ENCODE measurements at places on chromosomes 11 and 22. TPM values are rescaled to one million over a fixed set of nuclear protein-coding genes. Genes with fewer than 3 reads are reported as not detected.

CCDC15 gene
- total RNA-seq = 6.1 TPM

DNA sequence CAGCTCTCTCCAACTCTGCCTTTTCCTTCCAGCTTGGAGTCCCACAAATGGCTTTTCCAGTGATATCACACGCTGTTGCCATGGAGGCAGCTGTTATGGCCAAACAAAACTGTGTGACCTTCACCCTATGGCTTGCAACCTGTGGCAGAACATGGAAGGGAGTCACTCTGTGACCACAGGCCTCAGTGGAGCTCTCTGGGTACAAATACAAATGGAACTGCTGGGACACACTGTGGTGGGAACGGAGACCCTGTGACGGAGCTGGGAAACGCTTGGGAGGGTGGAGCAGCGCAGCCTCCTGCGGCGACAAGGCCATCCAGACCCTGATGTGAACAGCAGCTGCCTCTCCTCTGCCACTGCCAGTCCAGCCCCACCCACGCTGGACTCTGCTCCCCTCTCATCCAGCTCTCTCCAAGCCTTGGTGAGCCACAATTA lies 162.5 kb downstream of the ETS1 start:
- H3K36me3 ChIP-seq = no peaks in the 10 kb centered on the region
- no peak overlapping the region for H3K4me3 ChIP-seq
- peaks cover 42% of the 10 kb centered on the region for H3K4me1 ChIP-seq
- DNase-seq = no peak
- H3K27ac ChIP-seq = peak overlapping the region; percentile 45
- H3K27me3 ChIP-seq = no peaks in the 10 kb centered on the region

GRCh38 chr11:86497310-86497709 lies 122.6 kb downstream of the CCDC81 start:
- H3K36me3 ChIP-seq = peaks cover 3% of the 10 kb centered on the region
- H3K27me3 ChIP-seq = no peaks in the 10 kb centered on the region
- no peak overlapping the region for H3K4me3 ChIP-seq
- no peak overlapping the region for H3K27ac ChIP-seq

PPP1R14B gene
- total RNA-seq = 286 TPM

TRMT112 gene
- 201 TPM for total RNA-seq

KCNJ1 gene
- total RNA-seq = not detected

DNA sequence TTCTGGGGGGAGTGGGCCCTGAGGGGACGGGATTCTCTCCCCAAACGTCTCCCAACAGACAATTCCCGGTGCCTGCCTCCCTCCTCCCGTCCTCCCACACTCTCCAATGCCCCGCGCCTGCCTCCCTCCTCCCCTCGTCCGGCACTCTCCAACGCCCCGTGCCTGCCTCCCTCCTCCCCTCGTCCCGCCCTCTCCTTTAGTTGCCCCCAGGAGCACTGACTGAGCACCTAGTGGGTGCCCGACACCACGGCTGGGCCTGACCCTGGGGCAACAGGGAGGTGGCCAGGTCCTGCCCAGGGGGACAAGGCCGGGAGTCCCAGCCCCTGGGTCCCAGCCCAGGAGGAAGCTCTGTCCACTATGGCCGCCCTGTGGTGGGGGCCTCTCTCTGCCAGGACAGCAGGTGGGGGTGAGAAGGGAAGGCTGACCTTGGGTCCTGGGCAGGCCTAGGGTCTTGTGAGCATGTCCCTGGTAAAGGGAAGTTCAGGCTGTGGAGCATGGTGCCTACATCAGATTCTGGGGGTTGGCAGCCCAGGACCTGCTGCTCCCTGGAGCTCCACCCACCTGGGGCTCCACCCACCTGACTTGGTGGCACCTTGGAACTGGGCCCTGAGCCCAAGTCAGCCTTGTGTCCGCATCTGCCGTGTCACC lies 942.3 kb downstream of the BRD1 start:
- peaks cover 8% of the 10 kb centered on the region for H3K4me1 ChIP-seq
- H3K4me3 ChIP-seq = no peak overlapping the region
- H3K27me3 ChIP-seq = no peaks in the 10 kb centered on the region
- no peaks in the 10 kb centered on the region for H3K36me3 ChIP-seq

DNA sequence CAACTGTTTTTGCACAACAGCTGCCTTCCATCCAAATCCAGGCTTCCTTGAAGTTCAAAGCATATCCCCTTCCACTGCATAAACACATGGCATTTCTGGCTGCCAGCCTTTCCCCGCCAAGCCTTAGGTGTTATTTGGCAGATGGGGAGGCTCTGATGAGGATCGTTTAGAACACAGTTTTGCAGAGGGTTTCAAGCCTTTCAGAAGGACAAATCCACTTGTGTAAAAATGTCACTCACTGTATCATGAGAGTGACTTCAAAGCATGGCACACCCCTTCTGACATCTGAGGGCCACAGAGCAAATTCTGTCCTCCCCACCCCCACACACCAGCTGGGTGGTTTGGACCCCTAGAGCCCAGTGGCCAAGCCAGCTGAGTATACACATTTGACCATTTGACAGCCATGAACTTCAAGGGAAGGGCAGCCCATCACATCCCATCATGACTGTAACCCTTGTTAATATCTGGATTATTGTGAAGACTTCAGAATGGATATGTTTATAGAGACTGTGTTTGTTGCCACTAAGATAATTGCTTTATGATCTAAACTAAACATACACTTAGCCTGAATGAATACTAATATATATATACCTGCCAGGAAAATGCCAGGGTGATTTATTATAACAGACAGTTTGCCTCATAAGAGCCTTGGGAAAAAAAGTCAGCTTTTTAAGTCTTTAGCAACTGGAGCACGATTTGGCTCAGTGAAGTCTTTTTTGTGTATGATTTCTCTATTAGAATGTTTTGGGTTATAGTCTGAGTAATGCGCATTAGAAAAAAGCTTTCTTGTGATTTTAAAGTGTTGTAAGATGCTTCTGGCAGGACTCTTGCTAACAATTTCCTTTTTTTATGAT lies 31.9 kb downstream of the FBLN1 start:
- peaks cover 8% of the 10 kb centered on the region for H3K4me1 ChIP-seq
- no peak for DNase-seq
- H3K27ac ChIP-seq = no peak overlapping the region
- H3K27me3 ChIP-seq = peaks cover 2% of the 10 kb centered on the region
- no peak overlapping the region for H3K4me3 ChIP-seq

DNA sequence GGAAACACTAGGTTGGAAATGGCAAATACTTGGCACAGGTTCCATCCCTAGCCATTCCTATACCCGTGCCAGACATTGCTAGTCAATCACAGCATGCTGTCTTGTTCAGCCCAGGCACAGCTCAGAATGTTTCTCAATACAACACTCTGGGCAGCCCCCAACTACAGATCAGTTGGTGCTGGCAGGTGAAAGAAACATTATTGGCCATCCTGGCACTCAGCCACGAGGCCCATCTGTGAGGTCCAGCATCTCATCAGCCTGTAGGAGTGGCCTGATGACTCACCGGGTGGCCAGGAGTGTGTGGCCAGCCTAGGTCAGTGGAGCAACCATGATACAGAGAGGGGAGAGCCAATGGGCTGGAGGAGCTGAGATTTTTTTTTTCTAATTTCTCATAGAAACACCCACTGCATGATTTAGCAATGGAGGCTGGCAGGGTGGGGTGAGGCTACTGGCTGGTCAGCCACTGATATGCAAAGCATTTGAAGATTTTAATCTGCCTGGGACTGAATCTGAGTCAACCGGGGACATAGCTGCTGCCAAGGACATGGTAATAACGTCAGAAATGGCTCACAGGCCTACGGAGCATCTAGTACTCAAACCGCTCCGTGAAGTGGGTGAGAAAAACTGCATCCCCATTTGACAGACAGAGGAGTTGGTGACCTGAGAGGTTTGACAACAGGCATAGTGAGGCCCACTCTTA lies 5.4 kb downstream of the MYO18B start:
- no peak overlapping the region for H3K27ac ChIP-seq
- DNase-seq = no peak
- no peaks in the 10 kb centered on the region for H3K36me3 ChIP-seq
- no peaks in the 10 kb centered on the region for H3K4me1 ChIP-seq

DNA sequence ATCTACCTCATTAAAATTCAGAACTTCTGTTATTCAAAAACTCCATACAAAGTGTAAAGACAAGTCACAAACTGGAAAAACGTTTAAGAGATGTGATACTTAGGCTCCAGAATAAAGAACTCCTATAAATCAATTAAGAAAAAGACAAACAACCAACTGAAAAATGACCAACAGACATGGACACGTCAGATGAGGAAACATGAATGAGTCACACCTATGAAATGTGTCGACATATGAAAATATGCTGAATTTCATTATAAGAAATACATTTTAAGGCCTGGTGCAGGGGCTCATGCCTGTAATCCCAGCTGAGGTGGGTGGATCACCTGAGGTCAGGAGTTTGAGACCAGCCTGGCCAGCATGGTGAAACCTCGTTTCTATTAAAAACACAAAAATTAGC lies 78.7 kb downstream of the ENTHD1 start:
- H3K4me3 ChIP-seq = no peak overlapping the region
- H3K27ac ChIP-seq = no peak overlapping the region
- H3K36me3 ChIP-seq = no peaks in the 10 kb centered on the region
- peaks cover 21% of the 10 kb centered on the region for H3K27me3 ChIP-seq
- DNase-seq = no peak

MS4A12 gene
- not detected for total RNA-seq

DNA sequence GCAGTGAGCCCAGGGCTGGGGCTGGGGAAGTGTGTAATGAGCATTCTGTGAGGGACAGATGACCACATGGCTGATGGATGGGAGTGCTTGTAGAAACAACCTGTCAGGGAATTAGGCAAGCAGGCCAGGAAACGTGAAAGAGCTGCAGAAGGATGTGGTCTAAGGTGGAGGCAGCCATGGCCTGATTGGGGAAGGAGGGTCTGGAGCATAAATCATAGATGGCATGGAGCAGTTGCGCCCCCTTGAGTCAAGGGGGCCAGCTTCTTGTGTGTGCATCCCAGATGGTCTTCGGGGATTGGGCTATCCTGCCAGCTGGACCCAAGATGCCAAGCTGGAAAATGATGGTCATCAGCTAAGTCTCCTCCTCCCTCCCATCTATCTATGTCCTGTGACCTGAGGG lies 119.4 kb upstream of the CLPB start:
- H3K36me3 ChIP-seq = no peaks in the 10 kb centered on the region
- H3K4me3 ChIP-seq = no peak overlapping the region
- no peaks in the 10 kb centered on the region for H3K4me1 ChIP-seq
- H3K27ac ChIP-seq = no peak overlapping the region
- DNase-seq = no peak

GRCh38 chr11:14029440-14029839 lies 66.9 kb downstream of the SPON1 start:
- no peak overlapping the region for H3K27ac ChIP-seq
- no peaks in the 10 kb centered on the region for H3K36me3 ChIP-seq
- DNase-seq = no peak

TRIM6 gene
- total RNA-seq = 11.8 TPM

TAF1D gene
- 151 TPM for total RNA-seq

DNA sequence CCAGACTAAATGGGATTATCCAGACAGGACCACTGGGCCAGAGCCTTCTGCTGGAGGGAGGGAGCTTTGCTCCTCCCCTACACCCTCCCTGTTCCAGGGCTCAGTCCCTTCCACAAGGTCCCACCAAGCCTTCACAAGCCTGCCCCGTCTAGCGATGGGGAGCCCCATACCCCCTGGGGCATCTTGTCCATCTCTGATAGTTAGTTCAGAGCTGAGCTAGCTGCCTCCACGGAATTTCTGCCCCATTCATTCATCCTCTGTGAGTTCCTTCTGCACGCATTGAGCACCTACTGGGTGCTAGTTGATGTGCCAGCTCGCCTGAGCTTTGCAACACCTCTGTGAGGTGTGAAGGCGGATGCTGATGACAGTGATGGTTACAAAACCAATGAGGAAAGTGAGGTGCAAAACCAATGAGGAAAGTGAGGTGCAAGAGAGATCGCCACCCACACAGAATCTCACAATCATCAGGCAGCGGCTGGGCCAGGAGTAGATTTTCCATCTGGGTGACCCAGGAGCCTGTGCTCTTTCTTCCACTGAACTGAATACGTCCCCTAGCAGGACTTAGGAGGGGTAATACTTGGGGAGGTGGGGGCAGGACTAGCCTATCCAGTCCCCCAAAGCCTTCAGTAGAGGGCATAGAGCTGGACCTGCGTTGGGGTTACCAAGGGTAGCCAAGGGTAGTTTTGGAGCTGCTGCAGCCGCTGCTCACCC lies 21.5 kb upstream of the CBX7 start:
- DNase-seq = no peak
- H3K27ac ChIP-seq = peak overlapping the region; percentile 100
- H3K4me1 ChIP-seq = peaks cover 55% of the 10 kb centered on the region
- no peak overlapping the region for H3K4me3 ChIP-seq
- no peaks in the 10 kb centered on the region for H3K36me3 ChIP-seq

P4HA3 gene
- not detected for total RNA-seq

- H3K27ac ChIP-seq = no peak overlapping the region
- no peak overlapping the region for H3K4me3 ChIP-seq
- no peaks in the 10 kb centered on the region for H3K36me3 ChIP-seq
- peaks cover 3% of the 10 kb centered on the region for H3K27me3 ChIP-seq
Measured at GRCh38 chr22:49355211-49355920, 472.3 kb downstream of the BRD1 start.

All from neural crest cell (in vitro differentiated cells).